ENCODE measurements at places on chromosomes 16 and 17.

GRCh38 chr17:9729034-9729650, 62.2 kb downstream of the DHRS7C start:
- no peak for DNase-seq

DNA sequence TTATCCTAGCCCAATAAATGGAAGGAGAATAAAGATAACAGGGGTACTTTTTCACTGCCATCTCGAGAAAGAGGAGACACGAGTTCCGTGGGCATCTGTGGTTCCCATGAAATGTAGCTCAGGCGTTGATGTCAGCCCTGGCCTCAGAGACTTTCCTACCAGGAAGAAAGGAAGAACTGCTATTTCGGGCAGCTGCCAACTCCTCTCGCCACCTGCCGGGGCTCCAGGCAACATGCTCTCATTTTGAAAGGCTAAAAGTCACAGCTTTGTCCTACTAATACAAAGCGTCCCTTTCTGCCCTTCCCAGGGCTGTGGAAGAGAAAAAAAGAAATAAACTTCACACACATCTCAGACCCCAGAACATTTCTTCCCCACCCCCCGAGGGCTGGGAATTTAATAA, 65.8 kb downstream of the DHRS7C start:
- no peak for DNase-seq

GRCh38 chr16:80693553-80693952, 110.8 kb downstream of the CDYL2 start:
- no peak for DNase-seq

- DNase-seq, result no peak
Observed at GRCh38 chr16:74438492-74438979, 17.3 kb upstream of the CLEC18B start.

DNA sequence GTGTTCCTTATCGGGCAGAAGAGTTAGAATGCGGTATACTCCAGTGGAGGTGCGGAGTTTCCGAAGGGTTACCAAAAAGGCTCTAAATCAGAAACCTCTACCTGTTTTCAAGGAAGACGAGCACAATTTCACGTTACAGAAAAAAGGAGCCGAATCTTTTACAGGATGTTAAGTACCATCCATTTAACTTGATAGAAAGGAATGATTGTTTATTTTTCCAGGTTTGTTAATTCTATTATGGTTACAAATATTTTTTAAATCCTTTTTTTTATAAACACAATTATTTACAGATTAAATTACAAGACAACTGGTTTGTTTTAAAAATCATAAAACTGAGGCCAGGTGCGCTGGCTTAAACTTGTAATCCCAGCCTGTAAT, 18.2 kb downstream of the ZNF213 start:
- no peak for DNase-seq

DNA sequence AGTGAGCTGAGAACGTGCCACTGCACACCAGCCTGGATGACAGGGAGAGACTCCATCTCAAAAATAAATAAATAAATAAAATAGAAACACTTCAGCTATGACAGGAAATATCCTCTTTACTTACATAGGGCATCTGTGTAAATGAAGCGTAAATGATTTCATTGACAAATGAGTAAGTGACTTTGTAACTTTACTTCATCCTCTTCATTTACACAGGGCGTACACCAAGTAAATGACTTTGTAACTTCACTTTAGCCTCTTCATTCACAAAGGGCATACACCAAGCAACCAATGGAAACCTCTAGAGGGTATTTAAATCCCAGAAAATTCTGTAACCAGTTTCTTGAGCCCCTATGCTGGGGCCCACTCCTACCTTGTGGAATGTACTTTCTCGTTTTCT, 16.2 kb upstream of the KLHDC4 start:
- DNase-seq, result no peak

DNA sequence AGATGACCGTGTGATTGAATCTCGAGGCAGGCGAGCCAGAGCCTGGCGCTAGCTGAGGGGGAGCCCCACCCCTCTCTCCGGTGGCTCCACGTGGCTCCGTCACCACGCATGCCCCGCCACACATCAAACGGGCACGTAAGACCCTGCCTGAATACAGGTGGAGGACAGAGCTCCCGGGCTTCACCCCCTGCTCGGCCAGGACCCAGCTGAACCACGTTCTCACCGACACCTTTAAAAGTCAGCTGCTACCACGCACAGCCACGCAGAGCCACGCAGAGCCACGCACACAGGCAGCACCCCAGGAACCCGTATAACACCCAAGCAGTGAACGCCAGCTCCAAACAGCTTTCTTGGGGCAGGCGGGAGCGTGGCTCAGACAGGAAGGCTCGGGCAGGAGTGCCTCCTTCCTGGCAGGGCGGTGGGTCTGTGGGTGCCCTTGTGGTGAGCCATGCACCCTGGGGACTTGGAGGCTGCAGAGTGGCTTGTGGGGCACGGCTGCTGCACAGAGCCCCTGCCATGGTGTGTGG, 4.4 kb downstream of the TMEM204 start:
- DNase-seq, result no peak

DNA sequence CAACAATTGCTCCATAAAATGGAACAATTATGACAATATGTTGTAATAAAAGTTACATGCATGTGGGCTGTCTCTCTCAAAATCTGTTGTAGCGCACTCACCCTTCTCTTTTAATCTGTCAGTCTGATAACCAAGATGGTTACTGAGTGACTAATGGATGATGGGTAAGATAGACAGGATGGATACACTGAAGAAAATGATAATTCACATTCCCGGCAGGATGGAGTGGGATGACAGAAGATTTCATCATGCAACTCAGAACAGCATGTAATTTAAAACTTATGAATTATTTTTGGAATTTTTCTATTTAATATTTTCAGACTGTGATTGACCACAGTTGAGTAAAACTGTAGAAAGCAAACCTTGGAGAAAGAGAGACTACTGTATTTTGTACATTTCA, 30.5 kb downstream of the CDH13 start:
- DNase-seq, result no peak

DNA sequence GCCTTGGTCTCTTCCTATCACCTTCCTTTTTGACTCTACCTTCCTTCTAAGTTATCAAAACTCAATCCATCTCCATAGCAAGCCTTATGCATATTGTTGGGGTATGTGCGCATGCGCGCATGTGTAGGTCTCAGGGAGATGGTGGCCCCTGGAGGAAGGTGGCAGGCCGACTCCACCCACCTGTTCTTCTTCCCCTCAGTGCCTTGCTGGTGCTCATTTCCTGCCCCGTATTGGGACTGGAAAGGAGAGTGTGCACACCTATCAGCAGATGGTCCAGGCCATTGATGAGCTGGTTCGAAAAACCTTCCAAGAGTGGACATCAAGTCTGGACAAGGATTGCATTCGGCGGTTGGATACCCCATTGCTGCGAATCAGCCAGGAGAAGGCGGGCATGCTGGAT, 25.2 kb downstream of the DNAH2 start:
- DNase-seq, result no peak

- no peak for DNase-seq
Observed at GRCh38 chr17:15262291-15263205, 2.6 kb downstream of the PMP22 start.

DNA sequence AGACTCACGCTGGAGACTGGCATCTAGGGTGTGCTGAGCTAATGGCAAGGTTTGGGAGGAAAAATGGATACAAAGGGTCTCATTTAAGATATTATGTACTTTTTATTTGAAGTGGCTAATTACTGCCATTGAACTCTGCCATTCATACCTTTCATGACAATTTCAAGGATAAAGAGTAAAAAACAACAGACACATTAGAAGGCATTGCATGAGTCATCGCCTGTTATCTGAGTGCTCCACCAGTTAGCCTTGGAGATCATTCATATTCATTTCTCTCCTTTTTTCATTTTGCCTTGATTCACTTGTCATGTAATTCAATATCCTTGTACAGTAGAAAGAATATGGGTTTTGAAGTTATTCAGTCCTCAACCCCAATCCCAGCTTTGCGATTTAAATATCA, 109.5 kb downstream of the CDH8 start:
- DNase-seq, result no peak

- DNase-seq, result no peak
Observed at GRCh38 chr16:75023009-75023408, 24.2 kb downstream of the ZNRF1 start.

GRCh38 chr17:1485423-1486376, 6.8 kb downstream of the MYO1C start:
- no peak for DNase-seq

- no peak for DNase-seq
Observed at GRCh38 chr17:83110735-83111134, 31.3 kb downstream of the METRNL start.

- no peak for DNase-seq
Observed at GRCh38 chr17:21149621-21150020, 22.9 kb downstream of the DHRS7B start.

GRCh38 chr17:40901981-40902474, 17.0 kb upstream of the KRT20 start:
- DNase-seq, result no peak

GRCh38 chr17:55607731-55608341, 96.6 kb upstream of the SMIM36 start:
- peak; percentile 38 for DNase-seq

DNA sequence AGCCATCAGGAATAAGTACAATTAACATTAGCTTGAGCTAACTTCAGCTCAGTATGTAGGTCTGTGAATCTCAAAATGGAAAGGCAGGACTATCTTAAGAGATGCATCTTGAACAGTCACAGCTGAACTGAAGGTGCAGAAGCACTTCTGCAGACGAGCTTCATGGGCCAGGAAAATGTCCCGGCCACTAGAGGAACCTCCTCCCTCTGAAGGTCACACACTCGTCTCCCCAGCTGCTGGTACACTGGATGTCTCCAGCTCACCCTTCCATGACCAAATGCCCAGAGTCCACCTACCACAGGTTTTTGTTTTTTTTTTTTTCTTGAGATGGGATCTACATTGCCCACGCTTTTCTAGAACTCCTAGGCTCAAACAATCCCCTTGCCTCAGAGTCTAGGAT, 33.2 kb downstream of the WDR59 start:
- no peak for DNase-seq

DNA sequence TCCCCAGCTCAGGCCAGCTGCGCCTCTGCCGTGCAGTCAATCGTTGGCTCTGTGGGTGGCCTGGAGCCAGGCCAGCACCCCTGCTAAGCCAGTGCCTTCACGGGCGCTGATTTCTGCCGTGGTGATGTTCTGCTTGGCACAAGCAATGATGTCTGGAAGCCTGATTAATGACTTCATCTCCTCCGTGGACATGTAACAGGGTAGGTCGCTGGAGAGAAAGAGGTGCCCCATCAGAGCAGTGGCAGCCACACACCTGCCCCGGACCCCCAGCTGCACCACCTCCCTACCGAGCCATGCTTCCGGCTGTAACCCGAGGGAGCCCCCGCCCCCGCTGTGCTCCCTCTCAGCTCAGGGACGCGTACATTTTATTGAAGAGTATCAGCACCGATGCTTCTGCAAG, 1.9 kb downstream of the ARL16 start:
- peak; percentile 69 for DNase-seq

DNA sequence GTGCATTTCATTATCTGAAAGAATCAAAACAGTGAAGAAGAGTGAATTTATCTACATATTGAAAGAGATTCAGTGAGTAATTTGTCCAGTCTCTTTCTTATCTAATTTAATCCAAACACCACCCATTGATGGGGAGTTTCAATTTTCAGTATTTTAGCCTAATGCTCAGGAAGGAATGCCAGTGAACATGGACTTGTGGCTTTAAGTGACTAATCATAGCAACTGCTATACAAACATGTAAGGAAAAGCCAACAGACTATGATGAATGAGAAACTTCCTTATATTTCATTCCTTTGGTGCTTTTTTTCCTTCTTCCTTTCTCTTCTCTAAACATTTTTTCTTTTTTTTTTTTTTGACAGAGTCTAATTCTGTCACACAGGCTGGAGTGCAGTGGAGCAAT, 885.8 kb downstream of the KCNJ2 start:
- no peak for DNase-seq

GRCh38 chr16:80047842-80048241, 447.3 kb upstream of the MAF start:
- no peak for DNase-seq

DNA sequence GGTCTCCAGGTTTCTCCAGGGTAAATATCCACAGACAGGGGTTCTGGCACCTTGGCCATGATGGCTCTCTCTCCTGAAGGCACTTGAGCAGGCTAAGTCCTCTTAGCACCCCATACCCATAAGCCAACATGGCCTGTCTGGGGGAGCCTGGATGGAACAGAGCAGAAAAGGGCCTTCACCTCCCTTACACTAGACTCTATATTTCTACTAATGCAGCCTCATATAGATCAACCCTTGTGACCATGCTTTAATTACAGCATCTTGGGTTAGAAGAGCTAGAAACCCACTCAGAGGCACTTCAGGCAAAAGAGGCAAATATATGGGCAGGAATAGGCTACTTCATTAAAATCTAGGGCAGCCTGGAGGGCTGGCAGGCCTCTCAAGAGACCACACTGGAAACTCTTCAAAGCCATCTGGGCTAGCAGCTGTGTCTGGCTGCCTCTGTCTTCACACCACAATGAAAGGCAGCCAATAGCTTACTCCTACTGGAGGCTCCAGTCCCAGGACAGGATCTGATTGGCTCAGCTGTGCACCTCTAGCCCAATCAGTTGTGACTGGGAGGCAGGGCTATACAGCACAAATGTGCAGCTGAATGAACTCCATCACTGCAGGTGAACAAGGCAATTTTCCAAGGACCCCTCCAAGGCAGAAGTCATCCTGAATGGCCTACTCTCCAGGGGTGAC, 4.7 kb upstream of the CDT1 start:
- peak; percentile 50 for DNase-seq

- no peak for DNase-seq
Observed at GRCh38 chr17:74455025-74455545, 11.3 kb upstream of the CD300A start.

- DNase-seq, result no peak
Observed at GRCh38 chr16:58464047-58464915, 35.7 kb upstream of the NDRG4 start.

GRCh38 chr16:17069681-17070080, 401.1 kb downstream of the XYLT1 start:
- DNase-seq, result no peak

- no peak for DNase-seq
Observed at GRCh38 chr16:75908331-75909117, 182.2 kb upstream of the CPHXL start.

DNA sequence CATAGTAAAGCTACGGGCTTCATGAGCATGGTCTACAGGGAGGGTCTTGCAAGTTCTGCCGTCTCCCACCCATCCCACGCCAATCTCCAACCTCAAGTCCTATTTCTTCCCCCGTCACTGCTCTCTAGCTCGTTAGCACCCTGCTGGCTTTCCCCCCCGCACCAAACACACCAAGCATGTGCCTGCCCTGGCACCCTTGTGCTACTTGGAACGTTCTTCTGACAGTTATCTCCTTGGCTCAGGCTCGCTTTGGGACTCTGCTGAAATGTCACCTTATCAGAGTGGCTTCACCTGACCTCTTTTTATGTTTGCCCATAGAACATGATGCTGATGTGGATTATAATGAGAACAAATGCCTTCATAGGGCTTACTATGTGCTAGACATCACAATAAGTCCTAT, 21.9 kb downstream of the GLYR1 start:
- no peak for DNase-seq

DNA sequence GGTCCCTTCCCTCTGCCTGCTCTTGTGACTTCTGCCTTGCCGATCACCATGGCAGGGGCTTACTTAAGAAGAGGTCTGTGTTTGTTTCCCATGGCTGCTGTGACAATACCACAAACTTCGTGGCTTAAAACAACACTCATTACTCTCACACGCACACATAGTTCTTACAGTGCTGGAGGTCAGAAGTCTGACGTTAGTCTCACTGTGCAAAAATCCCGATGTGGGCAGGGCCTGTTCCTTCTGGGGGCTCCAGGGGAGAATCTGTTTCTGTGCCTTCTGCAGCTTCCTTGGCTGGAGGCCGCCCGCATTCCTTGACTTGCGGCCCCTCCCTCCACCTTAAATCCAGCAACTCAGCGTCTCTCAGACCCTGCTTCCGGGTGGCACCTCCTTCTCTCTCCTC, 249.2 kb upstream of the GSE1 start:
- no peak for DNase-seq
